RCC 7860 (cell line): ENCODE measurements at places on chromosomes 6 and 20.

- DNase-seq, result no peak
Measured at GRCh38 chr6:128305228-128305627, 215.2 kb downstream of the PTPRK start.

DNA sequence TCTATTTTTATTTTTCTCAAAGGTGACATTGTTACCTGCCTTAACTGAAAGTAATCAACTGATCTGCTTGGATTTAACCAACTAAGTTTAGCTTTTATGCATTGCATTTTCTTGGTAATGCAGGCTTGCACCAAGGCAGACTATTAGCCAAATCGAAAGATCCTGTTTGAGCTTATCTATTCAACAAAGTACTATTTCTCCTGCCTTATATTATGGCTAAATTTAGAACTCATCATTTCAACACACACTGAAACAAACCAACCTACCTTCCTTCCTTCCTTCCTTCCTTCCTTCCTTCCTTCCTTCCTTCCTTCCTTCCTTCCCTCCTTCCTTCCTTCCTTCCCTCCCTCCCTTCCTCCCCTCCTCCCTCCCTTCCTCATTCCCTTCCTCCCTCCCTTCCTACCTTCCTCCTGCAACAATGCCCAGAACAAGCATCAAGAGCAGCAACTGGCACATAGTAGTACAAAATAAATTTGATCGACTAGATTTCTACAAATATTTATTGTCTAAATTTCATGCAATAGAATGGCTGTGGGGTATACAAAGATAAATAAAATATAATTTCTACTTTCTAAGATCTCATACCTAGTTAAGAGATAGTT lies 17.0 kb upstream of the RNF182 start:
- DNase-seq, result no peak

GRCh38 chr20:50915424-50915823 lies 15.8 kb downstream of the ADNP start:
- no peak for DNase-seq

GRCh38 chr20:20303742-20304141 lies 64.2 kb upstream of the INSM1 start:
- DNase-seq, result no peak

DNA sequence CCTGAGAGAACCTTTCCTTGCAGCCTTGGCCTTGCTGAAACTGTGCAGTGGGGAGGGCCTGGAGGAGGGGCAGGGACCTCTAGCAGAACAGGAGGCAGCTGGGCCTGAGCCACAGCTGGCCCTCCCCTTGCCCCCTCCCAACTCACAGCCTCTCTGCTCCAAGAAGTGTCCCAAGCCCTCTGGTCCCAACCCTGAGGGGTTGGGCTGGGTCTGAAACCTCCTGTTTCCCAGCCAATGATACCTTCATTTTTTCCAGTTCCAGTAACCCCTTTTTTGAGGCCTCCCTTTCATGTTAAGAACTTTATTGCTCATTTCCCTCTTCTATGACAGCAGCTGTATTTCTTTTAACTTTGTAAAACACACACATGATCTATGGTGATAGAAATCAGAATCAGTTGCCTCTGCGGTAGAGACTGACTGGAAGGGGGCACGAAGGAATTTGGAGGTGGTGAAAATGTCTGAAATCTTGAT lies 17.9 kb upstream of the ARMC12 start:
- DNase-seq, result no peak

GRCh38 chr20:37776049-37776448 lies 82.2 kb downstream of the CTNNBL1 start:
- DNase-seq, result no peak

DNA sequence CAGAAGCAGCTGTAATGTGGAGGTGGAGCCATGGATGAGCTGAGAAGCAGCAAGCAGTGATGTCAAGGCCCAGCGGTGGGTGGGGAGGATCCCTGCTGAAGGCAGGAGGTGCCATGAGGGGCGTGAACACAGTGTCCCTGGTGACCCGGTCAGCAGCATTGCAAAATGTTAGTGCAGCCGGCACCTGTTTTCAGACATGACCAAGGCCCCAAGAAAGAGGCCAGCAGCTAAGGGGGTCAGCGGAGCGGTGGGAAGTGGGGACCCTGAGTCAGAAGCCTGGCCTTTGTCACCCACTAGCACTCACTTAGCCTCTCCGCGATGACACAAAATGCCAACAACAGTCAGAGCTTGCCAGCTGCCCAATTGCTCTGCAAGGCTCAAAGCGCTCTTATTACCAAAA lies 51.9 kb downstream of the TMEM242 start:
- DNase-seq, result no peak

DNA sequence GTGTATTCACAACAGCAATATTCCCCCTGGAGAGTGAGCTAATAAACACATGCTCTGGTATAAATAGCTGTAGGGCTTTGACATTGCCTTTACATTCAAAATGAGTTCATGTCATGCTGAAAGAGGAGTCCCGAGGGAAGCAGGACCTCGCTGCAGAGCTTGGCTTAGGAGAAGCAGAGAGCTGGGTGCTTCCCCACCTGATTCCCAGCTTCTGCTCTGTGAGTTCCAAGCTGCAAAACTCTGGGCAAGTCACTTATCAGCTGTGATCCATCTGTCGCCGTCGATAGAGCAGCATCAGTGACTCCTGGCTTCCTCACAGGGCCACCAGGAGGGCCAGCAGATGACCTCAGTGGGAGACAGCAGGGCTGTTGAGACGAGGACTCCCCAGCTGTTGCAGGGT lies 241.8 kb downstream of the ANKRD60 start:
- DNase-seq, result no peak

- no peak for DNase-seq
Measured at GRCh38 chr20:7703551-7703961, 236.7 kb downstream of the HAO1 start.

GRCh38 chr6:18507018-18507415 lies 119.9 kb downstream of the RNF144B start:
- DNase-seq, result no peak

DNA sequence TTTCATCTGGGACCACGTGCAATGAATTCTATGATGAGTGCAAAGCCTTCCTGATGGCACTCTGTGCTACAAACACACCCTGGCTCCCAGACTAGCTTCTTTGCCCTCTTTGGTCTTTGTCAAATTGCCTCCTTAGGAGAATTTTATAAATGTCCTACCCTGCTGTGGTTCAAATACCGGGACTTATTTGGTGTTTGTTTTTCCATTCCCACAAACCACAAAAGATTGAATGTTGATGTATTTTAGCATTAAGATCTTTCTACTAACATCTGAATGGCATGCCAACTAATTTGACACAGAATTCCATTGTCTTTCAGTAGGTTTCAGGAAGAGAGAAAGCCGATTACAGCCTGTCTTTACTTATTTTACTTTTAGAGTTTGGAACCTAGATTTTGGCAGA lies 424.2 kb upstream of the SLC35B3 start:
- DNase-seq, result no peak

- no peak for DNase-seq
Measured at GRCh38 chr6:143967706-143968376, 40.2 kb downstream of the PLAGL1 start.

DNA sequence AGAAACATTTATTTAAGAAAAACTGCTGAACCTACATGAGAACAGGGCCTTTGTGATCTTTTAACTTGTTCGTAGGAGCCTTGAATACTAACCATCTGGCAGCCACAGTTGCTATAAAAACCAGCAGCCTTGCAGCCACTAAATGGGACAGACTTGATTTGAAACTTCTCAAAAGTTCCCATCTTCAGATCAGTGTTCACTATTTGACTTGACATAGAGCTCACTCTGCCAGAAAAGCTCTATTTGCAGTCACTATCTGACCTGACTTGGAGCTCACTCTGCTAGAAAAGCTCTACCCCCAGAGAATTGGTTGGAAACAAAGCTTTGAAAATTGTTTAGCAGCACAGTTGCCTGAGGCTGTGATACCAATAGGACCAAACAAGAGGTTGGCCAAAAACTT lies 119.3 kb upstream of the F13A1 start:
- no peak for DNase-seq

DNA sequence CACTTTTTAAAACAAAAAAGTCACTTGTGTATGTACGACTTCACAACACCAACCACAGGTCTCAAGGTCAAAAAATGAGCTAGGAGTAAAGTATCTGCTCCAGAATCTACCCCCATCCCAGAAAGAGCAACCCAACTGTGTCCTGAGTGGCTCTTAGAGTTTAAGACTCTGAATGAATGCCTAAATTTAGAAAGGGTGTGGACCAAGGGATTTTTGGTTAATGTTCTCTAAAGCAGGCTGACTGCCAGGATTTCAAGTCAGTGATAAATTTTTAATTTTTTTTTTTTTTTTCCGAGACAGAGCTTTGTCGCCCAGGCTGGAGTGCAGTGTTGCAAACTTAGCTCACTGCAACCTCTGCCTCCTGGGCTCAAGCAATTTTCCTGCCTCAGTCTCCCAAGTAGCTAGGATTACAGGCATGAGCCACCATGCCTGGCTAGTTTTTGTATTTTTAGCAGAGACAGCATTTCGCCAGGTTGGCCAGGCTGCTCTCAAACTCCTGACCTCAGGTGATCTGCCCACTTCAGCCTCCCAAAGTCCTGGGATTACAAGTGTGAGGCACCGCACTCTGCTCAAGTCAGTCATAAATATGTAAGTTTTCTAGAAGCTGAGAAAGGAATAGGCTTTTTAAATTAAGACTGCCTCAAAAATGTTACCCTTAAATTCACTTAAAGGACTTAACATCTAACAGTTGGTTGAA lies 20.2 kb downstream of the STAU1 start:
- no peak for DNase-seq

GRCh38 chr6:109516929-109517328 lies 33.9 kb upstream of the ZBTB24 start:
- DNase-seq, result no peak

- DNase-seq, result peak; percentile 28
Measured at GRCh38 chr6:152124429-152125074, 317.1 kb downstream of the ESR1 start.

GRCh38 chr20:7926767-7927166 lies 13.5 kb downstream of the HAO1 start:
- DNase-seq, result no peak

- DNase-seq, result peak; percentile 30
Measured at GRCh38 chr6:149896491-149896890, 1.4 kb downstream of the RAET1E start.

DNA sequence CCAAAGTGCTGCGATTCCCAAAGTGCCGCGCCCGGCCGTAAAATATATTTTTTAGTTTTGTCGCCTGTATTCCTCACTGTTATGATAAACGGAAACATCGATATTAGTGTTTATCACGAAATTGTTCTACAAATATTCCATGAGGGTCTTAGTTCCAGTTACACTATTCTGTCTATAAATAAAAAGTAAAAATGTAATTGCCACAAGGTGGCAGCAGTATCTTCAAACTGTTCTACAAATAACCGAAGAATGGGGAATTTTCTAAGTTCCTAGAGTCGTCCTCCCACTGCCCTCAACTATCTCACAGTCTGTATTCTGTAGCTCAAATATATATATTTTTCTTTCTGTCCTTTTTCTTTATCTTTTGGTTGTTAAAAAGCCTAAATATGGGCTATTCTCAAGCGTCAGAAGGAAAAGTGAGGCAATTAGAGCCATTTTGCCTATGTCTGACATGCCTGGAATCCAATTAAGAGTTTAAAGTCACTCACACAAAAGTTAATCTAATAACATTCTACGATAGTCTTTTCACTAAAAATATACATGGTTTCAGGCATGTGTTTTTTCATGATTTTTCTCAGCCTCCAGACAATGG lies 14.2 kb upstream of the FAM162B start:
- DNase-seq, result peak; percentile 32

GRCh38 chr20:23362392-23363256 lies 642 bp downstream of the GZF1 start:
- peak; percentile 4 for DNase-seq

GRCh38 chr6:32046450-32047083 lies 8.4 kb downstream of the CYP21A2 start:
- DNase-seq, result no peak

DNA sequence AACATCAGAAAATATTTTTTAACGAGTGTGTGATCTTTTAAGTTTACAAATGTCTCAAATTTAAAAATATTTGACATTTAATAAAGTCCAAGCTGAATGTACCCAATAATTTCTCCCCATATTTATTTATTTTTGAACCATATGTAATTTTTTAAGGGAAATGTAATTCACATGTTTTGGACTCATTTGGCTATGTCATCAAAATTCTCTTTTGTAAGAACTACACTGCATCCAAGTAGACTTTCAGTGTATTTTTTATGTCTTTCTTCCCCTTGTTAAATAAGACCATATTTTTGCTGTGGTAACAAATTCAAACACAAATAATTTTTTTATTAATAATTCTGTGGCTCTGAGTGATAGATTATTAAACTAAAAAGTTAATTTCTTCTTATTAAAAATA lies 365.2 kb downstream of the CD109 start:
- no peak for DNase-seq

DNA sequence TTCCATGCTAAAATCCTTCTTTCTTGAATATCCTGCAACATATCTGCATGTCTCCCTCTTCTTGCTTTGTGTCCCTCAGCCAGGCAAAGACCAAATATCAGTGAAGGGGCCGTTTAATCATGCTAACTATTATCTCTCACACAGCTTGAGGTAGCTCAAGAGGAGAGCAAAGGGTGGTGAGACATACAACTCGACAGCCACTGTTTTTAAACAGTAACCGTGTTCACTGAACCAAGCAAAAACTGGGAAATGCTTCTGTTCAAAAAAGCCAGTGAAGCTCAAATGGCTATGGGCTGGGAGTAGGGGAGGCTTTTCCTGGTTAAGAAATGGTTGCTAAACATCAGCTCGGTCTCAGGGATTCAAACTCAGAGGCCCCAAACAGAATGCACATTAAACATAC lies 83.4 kb downstream of the MAP7 start:
- DNase-seq, result peak; percentile 63

GRCh38 chr6:112268654-112269053 lies 14.3 kb upstream of the LAMA4 start:
- DNase-seq, result no peak

- DNase-seq, result no peak
Measured at GRCh38 chr20:20201124-20201523, 148.8 kb downstream of the CFAP61 start.

GRCh38 chr20:45993197-45993951 lies 15.3 kb upstream of the MMP9 start:
- peak; percentile 63 for DNase-seq

GRCh38 chr6:118709859-118710350 lies 58.5 kb upstream of the CEP85L start:
- peak; percentile 86 for DNase-seq

- no peak for DNase-seq
Measured at GRCh38 chr20:45834797-45835161, 1.2 kb downstream of the SNX21 start.

GRCh38 chr6:161254464-161255253 lies 19.2 kb downstream of the AGPAT4 start:
- DNase-seq, result no peak

DNA sequence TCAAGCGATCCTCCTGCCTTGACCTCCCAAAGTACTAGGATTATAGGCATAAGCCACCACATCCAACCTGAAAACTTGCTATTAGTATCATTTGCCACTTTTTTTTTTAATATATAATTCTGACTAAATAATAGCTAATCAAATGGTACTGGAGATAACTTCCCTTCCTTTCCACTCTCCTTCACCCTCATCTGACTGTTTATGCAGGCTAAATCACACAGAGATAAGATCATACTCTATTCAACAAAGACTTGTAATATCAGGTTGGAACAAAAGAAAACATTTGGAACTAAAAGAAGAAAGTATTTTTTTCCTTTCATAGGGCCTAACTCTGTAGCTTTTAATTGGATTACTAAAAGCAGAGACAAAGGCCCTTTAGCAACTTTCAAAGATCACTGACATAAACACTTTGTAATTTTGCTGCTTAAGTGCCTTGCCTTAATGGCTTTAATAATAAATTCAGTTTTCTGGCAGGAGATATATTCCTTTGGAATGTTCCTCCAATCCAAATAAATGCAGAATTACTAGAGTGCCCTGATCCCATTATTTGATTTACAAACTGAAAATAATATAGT lies 198.7 kb upstream of the ASCC3 start:
- no peak for DNase-seq

GRCh38 chr6:28225056-28225834 lies at the start of gene ZSCAN9:
ZSCAN9 (plus strand) TSS chr6:28225275; CDS start chr6:28227085, 1,810 bp downstream.
- DNase-seq, result peak; percentile 84
